Stimulated activated CD4-positive, alpha-beta T cell treated with anti-CD3 and anti-CD28 coated beads, Interleukin-15, amount 100 ng/mL, for 48 hours (primary cell): ENCODE measurements at places on chromosomes 5 and 9.

DNA sequence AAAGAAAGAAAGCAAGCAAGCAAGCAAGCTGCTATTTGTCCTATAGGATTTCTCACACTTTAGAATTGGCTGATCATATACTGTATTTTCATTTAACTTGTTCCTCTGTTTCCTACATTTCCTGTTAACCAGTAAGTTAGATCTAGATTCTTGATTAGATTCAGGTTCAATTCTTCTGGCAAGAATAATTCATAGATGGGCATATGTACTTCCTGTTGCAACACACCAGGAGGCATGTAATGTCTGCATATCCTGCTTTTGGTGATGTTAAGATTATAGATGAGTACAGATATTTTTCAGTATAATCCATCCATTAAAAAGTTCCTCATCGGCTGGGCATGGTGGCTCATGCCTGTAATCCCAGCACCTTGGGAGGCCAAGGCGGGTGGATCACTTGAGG is 10.8 kb upstream of the KIF27 start:
- DNase-seq = no peak

- DNase-seq = no peak
Measured at GRCh38 chr9:10134266-10134665, 478.5 kb downstream of the PTPRD start.

DNA sequence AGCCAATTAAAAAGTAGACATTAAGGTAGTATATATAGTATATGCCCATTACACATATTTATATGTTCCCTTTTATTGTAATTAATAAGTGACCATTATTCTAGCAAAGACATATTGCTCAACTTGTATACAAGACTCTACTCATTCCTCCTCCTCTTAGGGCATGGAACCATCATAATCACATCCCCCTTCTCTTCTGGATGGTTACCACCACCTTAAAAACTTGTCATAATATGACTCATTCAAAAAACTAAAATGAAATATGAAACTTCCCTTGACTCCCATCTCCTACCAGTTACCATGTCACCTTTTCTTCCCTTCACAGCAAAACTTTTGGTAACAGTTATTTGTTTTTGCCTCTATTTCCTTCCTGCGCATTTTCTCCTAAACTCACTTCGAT is 438.7 kb downstream of the KDM4C start:
- no peak for DNase-seq

GRCh38 chr5:119743927-119744326 is 114.6 kb downstream of the FAM170A start:
- no peak for DNase-seq
